ENCODE measurements at places on chromosomes 6 and 20.

DNA sequence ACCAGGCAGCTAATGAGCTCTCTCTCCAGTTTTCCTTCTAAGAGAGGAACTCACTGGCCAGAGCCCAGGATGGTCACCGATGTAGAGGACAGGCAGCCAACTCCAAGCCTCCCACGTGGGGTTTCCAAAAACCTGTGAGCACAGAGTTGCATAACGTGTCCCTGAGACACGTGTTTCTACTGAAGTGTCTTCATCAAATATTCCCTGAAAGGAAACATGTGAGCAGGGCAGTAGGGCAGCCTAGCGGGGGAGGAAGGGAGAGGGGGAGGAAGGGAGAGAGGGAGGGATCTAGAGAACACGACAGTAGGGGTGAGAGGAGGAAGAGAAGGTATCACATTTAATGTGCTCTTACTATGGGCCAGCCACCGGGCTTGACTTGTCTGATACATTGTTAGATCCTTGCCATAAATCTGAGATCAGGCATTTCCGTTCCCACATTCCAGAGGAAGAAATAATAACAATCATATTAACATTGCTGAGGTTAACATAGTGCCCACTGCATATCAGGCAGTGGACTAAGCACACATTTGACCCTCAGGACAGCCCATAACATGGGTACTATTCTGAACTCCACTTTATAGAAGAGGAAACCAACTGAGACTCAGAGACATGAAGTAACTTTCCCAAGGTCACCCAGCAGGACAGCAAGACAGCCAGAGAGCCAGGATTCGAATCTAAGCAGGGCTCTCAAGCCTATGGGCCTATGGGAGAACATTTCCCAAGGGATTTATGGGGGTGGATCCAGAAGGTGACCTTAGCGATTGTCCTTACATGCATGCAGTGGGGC, 4.5 kb upstream of the SYS1 start:
- no peak for DNase-seq

DNA sequence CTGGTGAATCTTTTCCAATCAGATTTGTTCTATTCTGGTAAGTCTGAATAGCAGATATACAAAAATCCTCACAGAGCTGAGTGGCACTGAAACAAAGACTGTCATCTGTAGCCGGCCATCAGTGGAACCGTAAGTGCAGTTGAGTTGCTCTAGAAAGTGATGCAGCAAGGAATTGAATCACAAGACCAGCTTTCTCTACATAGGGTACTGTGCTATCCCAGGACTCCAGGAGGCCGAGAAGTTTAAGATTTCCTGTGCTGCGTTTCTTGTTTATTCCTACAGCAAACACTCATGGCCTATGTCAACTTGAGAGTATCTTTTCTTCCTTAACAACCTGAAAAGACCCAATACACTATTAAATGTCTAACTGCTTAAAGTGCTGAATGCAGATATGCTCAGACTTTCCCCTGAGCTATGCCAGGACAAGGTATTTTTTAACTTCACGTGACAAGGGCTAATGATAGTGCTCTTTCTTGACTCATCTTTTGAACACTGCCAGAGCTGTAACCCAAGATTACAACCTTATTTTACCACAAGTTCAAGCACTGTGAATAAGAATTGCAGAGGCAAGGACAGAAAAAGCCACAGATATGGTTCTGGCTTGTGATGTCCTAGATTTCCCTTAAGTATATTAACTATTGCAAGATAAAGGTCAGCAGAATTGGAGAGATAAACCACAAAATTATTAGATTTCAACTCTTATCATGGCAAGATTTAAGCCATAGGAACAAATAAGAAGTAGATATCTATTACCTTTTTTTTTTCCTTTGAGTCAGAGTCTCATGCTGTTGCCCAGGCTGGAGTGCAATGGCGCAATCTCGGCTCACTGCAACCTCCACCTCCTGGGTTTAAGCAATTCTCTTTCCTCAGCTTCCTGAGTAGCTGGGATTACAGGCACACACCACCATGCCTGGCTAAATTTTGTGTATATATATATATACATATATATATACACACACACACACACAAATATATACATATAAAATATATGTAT, 71.6 kb downstream of the GJA1 start:
- DNase-seq, result no peak

GRCh38 chr6:22071270-22072041, 225.4 kb downstream of the PRL start:
- DNase-seq, result no peak

DNA sequence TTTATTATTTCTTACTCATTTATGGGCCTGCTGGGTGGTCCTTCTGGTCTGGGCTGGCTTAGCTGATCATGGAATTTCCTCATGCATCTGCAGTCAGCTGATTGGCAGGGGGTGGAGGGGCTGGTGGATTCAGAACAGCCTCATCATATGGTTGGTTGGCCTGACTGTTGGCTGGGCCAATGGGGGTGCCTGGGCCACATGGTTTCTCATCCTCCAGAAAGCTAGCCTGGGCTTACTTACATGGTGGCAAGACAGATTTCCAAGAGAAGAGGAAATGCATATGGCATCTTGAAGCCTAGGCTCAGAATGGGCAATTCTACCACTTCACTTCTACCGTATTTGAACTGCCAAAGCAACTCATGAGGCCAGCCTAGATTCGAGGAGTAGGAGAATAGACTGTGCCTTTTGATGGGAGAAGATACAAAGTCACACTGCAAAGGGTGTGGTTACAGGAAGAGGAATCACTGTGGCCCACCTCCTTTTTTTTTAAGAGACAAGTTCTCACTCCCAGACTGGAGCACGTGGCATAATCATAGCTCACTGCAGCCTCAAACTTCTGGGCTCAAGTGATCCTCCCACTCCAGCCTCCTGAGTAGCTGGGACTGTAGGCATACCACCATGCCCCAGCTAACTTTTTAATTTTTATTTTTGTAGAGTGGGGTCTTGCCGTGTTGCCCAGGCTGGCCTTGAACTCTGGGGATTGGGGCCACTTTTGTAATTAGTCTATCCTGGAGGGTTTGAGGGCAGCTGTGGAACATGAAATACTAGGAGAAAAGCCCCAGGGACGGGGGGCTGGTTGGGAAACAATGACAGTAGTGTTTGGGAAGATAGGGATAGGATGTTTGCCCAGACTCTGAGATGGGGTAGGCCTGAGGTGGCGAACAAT, 47.6 kb upstream of the RNF24 start:
- no peak for DNase-seq

GRCh38 chr6:8074213-8074612, 10.0 kb upstream of the BLOC1S5 start:
- DNase-seq, result no peak

DNA sequence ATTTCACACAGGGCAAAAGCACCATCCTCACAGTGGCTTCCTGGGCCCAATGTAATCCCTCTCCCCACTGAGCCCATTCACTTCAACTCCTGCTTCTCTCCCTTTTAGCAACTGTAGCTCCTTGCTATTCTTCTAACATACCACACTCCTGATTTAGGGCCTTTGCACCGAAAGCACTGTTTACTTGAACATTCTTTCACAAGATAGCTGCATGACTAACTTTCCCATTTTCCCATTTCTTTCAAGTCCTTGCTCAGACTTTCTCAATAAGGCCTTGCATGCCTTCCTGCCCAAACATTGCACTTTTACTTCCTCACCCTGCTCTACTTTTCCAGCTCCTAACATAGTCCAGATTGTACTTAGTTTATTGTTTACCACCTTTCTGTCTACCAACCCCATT, 73.0 kb downstream of the SHPRH start:
- no peak for DNase-seq

DNA sequence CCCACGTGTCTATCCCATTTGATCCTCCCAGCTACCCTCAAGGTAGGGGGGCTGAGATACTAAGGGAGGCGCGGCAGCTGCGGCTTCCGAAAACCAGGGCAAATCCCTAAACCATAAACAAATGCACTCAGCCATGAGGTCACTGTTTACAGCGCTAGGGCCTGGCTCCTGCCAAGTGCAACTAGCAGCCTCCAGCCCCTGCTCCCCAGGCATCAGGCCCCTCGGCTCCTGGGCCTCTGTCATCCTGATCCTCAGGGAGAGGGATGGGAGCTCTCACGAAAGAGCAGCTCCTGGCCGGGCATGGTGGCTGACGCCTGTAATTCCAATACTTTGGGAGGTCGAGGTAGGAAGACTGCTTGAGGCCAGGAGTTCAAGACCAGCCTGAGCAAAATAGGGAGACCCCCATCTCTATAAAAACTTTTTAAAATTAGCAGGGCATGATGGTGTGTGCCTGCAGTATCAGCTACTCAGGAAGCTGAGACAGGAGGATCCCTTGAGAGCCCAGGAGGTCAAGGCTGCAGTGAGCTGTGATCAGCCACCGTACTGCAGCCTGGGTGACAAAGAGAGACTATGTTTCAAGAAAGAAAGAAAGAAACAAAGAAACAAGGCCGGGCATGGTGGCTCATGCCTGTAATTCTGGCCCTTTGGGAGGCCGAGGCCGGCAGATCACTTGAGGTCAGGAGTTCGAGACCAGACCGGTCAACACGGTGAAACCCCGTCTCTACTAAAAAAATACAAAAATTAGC, 42.5 kb upstream of the TLDC2 start:
- no peak for DNase-seq

DNA sequence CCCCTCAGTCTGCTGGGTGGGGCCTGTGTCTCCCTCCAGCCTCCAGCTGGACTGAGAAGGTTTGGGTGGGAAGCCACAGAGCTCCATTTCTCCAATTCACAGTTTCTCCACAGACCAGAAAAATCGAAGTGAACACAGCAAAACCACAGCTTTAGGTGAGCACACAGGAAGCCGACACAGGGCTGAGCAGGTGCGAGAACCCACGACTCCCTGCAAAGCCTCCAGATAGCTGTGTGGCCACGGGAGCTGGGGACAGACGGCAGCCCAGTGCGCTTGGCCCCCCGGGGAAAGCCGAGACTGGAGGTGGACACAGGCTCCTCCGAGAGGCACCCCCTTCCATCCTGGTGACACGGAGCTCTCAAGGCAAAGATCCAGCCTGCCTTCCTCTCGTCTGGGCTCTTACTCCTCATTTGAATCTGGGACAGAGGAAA, 29.0 kb upstream of the MPC1 start:
- no peak for DNase-seq

DNA sequence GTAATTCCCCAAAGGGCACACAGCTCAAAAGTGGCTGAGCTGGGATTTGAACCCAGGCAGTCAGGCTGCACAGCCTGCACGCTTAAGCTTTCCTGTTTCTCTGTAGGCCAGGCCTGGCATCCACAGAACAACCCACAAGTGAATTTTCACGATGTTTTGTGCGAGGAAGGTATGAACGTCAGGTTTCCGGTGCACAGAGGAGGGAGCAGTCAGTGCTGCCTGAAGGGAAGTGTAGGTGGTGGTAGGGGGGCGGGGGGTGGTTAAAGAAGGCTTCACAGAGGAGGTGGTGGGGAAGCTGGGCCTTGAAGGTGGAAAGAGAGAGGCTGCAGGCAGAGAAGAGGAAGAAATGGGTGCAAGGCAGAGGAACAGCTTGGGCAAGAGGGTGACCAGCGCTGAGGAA, 14.1 kb downstream of the KCNB1 start:
- DNase-seq, result no peak

GRCh38 chr20:55579802-55580201, 425.5 kb downstream of the CBLN4 start:
- no peak for DNase-seq

GRCh38 chr20:20743511-20744169, 31.2 kb upstream of the RALGAPA2 start:
- no peak for DNase-seq

GRCh38 chr20:50313522-50313820, 122.8 kb downstream of the CEBPB start:
- DNase-seq, result no peak

- no peak for DNase-seq
Measured at GRCh38 chr20:6692566-6693173, 74.8 kb upstream of the BMP2 start.

- DNase-seq, result no peak
Measured at GRCh38 chr6:63677282-63677681, 41.7 kb downstream of the PHF3 start.

DNA sequence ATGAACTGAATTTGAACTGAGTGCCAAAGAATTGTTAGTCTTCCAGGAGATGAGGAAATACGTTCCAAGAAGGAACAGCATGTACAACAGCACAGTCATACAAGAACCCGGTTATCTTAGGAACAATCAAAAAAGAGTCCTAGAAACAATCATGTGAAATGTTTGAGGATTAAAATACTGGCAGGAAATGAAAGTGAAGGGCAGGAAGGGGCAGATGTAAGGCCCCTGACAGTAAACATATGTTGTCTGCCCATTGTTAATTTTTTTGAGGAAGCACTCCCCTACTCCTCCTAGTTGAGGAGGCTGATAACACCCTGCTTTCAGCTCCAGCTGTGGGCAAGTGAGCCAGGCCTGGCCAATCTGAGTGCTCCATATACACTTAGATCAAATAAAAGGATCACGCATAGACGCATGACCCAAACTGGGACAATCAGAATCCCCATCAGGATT, 220.9 kb downstream of the HACE1 start:
- no peak for DNase-seq

DNA sequence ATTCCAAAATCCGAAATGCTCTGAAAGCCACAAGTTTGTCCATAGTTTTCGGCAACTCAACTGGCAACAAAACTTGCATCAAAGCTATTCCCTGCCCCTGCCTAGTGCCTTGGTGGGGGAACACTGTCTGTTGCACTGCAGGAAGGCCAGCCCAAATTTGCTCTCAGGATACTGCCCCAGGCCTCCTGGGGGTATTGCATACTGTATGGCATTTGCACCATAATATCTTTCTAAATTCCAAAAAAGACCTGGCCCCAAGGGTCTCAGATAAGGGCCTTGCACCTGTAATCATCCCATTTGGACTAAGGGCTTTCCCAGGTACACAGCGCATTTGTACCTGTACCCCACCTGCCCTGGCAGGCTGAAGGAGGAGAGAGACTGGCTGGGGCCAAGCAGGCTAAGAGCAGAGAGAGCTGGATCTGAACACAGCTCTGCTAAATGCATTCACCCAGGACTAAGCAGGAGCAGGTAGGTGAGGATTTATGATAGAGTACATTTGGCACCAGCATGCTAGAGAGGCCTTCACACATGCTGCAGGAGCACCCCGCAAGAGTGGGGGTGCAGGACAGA, 4.0 kb upstream of the GRM4 start:
- no peak for DNase-seq

DNA sequence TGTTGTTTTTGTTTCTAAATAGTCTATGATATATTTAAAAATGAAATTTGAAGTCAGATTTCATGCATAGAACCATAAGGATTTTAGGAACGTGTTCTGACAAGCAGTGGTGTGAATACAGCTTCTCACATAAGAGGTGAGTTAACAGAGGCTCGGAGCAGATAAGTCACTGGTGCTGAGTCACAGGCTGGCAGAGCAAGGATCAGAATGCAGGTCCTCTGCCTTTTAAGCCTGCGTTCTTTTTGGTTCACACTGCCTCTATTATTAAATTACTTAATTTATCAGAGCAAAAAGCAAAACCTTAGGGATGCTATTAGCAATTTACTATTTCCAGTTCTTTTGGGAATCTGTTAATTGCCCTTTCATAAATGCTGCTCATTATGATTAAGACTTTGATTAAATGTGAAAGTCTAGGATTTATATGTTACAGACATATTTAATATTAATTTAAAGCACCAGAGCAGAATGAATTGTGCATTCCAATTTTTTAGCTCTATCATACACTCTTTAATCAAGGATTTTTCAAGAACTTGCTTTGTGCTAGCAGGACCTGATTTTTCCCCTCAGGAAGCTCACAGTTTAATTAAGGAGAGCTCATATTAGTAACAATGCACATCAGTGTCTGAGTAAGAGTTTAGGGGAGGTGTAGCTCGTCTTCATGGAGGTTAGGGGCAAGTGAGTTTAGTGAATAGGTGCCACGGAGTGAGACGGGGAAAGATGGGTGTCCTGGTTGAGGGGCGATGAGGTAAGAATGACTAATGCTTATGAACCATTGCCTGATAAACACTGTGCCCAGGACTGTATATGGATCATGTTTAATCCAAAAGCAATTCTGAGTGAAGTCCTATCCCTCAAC, 212.7 kb upstream of the AGPAT4 start:
- DNase-seq, result no peak
